Sciatic nerve (tissue), 2 donors: ENCODE measurements at places on chromosomes 1 and 21. TPM values are rescaled to one million over a fixed set of nuclear protein-coding genes. Genes with fewer than 3 reads are reported as not detected.

- DNase-seq: no peak
These were observed 2.1 kb downstream of the SCCPDH start for GRCh38 chr1:246726255-246726679.

DNA sequence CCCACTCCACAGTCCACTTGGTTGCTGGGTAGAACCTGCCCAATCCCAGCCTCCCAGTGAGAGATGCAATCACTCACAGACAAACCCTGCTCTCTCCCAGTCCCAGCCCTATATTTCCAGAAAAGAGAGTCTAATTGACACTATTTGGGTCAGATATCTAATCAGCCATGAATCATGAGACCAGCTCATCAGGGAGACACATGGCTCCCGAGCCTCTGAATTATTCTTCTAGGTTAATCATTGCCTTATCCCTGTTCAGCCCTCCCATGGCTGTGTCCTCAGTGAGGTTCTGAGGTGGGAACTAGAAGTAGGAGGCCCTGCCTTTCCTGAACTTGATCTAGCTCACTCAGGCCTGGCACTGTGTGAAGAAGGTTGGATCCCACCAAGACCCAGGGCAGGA, 49.9 kb upstream of the ZC3H12A start:
- DNase-seq: no peak

- DNase-seq: no peak
These were observed 19.3 kb downstream of the DMRTB1 start for GRCh38 chr1:53478502-53478818.

DNA sequence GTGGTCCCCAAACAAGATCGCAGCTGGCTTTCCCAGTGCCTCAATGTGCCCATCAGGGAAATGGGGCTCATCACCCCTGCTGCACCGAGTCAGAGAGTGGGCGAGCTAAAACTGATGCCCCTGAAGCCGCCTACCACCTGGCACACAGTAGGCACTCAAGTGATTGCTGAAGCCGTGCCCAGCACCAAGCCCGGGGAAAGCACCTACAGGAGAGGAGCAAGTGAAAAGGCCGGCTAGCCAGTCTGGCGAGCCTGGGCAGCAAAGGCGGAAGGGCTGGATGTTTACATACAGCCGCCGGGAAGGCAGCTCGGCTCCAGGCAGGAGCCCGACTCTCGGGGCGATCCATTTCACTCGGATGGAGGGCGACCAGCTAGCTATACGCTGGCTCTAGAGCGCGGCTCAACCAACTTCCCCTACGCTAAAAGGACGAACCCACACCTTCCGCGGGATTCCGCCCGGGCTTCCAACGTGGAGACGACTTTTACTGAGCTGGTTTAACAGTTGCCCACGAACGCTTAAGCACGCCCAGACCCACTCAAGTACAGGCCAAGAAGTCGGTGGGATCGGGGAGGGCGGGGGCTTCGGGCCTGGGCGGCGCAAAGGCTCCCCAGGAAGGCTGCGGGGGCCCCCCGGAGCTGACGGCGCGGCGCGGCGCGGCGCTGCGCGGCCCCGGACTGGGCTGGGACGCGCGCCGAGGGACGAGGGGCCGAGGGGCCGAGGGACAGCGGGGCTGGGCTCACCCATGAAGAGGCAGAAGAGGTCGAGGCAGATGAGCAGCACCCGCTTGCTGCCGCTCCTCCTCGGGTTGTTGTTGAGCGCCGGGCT, 1.0 kb downstream of the PLPP3 start:
- peak; percentile 73 for DNase-seq

GRCh38 chr1:201946224-201946908, at the start of gene LMOD1:
Gene LMOD1, minus strand, starts transcription at chr1:201946548. Its CDS starts 208 bp downstream, at chr1:201946340.
- DNase-seq: peak; percentile 88

DNA sequence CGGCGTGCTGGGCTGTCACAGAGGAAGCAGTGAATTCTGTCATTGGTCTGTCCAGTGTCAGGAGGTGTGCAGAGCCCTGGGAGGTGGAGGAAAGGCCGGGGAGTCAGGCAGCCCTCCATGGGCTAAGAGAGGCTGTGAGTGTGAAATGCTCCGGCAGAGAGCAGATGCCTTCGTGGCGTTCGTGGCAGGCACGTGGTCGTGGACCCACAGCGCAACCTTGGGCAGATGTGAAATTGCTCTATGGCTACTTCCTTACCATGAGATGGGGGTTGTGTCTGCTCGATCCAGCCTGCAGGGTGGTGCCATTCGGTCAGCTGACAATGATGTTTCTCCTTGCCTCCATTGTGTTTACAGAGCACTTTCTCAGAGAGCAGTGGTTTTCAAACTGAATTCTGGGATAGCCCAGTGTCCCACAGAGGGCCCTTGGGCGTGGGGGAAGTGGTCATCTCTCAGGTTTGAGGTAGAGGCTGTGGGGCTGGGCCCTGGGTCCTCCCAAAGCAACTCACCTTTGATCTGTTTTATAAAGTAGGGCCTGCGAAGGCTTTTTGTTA, 27.9 kb downstream of the TNFRSF1B start:
- DNase-seq: no peak

GRCh38 chr1:8815582-8816151, 1.8 kb downstream of the RERE start:
- no peak for DNase-seq

DNA sequence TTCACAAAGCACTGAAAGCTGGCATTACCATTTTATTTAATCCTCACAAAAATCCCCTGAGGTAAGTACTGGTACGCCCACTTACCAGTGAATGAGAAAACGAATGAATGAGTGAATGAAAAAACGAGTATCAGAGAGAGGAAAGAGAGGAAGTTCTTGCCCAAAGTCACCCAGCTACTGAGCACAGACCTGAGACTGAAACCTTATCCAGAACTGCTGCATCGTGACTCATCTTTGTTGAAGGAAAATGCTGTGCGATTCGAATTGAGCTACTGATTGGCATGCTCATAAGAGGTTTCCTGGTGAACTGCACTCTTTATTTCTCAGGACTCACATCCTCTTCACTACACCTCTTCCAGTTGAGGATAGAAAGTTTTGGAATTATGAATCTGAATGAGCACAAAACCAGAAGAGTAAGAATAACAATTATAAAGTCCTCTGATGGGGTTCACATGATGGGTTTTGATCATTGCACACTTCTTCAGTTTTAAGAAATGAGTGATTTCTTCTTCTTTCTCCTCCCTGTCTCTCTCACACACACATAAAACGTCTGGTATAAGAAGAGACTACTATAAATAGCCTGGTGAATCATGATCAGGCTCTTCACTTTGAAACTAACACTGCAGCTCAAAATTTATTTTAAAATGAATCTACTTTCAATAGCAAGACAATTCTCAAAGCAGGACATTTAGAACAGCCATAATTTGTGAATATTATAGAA, 32.1 kb downstream of the IL12RB2 start:
- no peak for DNase-seq

SDCCAG8 gene
- total RNA-seq: 70.4 TPM

KLHL17 gene
- total RNA-seq: 10.6 TPM

COL6A1 gene
- total RNA-seq: 247 TPM
